ENCODE measurements at places on chromosomes 13 and 19.

DNA sequence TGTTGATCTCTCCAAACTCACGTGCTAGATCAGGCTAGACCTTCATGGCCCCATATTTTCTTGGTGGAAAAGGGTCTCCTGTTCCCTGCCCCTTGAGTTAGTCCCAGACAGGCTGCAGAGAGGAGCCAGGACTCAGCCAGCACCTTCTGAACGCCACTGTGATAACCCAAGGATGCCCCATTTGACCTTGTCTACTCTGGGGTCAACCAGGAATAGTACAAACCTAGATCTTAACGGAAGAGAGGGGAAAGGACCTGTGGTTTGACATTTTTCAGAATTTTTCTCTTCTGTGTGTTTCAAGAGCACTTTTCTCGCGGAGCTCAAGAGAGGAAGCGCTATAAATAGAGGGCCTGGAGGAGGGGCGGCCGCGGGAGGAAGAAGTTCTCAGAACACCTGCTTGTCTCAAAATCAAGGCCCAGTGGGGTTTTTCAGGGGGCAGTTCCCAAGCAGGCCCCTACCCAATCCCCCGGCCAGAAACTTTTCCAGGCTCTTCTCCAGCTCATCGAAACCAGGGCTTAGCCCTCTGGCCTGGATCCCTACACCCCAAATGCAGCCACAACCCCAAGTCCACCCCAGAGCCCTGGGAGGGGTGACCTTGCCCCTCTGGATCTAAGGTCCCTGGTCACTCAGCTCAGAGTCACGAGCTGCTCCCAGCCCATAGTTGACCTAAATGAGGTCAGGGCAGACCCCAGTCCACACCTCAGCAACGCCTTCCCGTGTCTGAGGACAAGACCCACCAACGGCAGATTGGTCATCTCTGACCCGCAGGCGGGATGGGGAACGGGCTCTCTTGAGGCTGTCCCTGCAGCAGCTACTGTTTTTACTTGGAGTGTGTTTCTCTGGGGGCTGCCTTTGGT is 75.6 kb upstream of the TM9SF2 start:
- DNase-seq = no peak

DNA sequence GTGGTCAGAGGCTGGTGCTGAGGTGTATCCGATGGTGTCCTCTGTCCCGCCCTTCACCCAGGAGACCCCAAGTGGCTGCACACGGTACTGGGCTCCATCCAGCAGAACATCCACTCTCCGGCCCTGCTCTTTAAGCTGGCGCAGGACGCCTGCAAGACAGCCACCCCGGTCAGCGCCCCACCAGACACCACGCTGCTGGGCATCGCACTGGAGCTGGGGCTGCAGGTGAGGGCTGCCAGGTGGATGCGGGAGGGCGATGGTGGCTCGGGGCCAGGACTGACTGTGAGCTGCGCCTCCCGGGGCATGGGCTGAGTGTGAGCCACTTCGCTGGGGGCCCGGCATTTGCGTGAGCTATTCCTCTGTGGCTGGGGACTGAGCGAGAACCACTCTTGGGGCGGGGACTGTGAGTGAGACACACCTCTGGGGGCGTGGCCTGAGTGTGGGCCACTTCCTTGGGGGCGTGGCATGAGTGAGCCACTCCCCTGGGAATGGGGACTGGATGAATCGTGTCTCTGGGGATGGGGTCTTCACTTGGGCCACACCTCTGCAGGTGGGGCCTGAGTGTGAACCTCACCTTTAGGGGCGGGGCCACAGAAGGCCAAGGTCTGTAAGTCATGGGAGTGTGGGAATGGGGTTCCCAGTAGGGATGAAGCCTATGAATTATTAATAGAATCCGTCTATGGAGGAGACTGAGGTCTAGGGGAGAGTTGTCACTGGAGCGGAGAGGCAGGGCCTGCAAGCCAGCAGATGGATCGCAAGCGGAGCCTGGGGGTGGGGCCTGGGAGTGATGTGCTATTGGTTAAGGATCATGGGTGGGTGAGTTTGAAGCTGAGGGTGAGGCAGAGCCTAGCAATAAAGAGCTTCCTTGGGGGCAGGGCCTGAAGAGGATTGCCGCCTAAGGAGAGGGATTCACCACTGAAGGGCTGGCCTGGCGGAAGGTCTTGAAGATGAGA is 30.5 kb downstream of the ZSWIM4 start:
- no peak for DNase-seq

DNA sequence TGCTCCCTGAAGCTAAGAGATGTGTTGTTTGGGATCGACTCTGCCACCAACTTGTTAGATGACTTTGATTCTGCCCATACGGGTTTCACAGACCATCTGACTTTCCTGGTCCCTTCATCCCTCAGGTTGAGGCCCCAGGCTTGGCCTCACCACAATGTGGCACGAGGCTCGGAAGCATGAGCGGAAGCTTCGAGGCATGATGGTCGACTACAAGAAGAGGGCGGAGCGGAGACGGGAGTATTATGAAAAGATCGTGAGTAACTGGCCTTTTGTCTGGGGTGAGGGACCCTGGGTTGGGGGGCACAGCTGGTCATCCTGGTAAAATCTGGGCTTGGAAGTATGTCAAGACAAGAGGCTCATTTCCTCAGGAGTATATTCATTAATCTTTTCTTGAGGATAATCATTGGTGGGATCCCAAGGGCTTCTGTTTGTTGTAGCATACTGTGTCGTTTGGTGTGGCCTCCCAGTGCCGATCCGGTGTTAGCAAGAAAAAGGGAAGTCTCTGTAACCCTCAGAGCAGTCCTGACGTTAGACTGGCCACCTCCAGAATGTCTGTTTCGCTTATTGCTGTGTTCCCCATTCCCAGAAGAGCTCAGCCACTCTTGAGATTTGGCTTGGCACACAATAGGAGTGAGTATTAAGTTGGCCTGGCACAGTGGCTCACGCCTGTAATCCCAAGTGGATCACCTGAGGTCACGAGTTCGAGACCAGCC is 1.4 kb downstream of the CLASRP start:
- DNase-seq = no peak

DNA sequence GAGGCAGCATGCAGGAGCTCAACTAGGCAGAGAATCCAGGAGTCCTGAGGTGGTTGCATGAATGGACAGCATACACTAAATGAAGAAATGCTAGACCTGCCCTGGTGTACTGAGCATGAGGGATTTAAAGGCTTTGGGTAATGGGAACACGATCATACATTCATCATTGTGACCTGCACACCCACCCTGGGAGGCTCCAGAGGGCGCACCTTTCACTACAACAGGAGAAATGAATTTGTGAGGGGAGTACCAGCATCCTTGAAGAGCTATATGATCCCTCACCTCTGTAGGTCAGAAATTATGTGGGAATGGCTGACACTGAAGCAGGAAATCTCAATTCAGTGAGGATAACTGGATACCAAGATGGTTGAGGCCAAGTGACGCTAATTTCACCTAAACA is 8.9 kb downstream of the KLK2 start:
- no peak for DNase-seq

- no peak for DNase-seq
Observed at GRCh38 chr13:33692531-33692930, 125.4 kb upstream of the RFC3 start.

GRCh38 chr19:46471116-46471733 is at the start of gene PNMA8A:
PNMA8A (minus strand) TSS chr19:46471563; CDS start chr19:46471035, 528 bp downstream.
- peak; percentile 60 for DNase-seq

GRCh38 chr13:59531571-59532091 is 632.1 kb downstream of the DIAPH3 start:
- DNase-seq = no peak

- DNase-seq = no peak
Observed at GRCh38 chr13:50512474-50513299, 330.8 kb downstream of the DLEU7 start.

DNA sequence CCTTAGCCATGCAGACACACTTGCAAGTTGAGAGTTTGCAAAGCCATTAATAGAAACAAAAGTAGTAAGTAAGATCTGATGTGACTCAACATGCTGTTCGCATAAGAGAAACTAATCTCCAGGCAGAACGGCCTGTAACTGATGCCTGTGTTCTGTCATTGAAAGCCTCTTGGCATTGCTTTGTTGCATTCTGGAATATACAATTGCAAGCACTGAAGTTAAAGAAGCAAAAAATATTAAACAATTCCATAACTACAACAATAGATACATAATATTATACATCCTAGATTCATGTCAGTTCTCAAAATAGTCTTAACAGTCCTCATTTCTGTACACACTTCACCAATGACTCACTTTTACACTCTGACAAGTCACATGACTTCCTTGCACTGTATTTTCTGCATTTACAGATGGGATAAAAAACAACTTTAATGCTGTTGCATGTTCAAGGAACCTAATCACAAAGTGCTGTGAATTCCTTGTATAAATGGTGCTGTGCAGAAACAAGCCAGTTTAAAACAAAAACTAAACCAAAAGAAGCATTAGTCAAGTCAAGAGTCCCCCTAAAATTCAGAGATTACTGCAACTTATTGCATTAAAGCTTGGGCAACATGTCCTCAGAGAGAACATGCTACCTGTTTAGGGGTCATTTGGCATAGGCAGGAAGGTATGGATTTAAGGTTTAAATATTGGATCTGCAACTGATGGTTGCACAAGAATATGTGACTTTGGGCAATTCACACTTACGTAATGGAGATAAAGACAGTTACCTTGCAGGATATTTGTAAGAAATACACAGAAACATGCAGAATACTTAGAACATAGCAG is 79.5 kb upstream of the SERP2 start:
- no peak for DNase-seq

- no peak for DNase-seq
Observed at GRCh38 chr13:107095876-107096275, 527.9 kb upstream of the ARGLU1 start.

- DNase-seq = no peak
Observed at GRCh38 chr13:95020298-95020987, 280.8 kb downstream of the ABCC4 start.

DNA sequence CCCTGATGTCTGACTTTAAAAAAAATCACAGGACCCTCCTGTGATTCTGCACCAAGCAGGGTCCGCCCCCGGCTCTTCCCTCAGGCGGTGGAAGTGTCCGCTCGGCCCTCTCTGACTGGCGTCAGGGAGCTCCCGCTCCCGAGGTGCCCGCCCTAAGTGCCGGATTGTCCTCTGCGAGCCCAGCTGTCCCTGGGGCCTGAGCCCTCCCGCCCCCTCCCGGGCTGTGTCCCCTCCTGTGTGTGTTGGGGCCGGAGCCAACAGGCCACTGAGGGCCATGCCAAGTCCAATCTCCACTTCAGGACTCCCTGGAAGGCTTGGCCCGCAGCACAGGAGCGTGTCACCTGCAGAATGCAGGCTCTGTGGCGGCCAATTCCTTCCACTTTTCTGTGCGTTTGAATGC is 25.4 kb downstream of the MAP2K2 start:
- DNase-seq = no peak
